ENCODE measurements at places on chromosomes 7 and 10.

DNA sequence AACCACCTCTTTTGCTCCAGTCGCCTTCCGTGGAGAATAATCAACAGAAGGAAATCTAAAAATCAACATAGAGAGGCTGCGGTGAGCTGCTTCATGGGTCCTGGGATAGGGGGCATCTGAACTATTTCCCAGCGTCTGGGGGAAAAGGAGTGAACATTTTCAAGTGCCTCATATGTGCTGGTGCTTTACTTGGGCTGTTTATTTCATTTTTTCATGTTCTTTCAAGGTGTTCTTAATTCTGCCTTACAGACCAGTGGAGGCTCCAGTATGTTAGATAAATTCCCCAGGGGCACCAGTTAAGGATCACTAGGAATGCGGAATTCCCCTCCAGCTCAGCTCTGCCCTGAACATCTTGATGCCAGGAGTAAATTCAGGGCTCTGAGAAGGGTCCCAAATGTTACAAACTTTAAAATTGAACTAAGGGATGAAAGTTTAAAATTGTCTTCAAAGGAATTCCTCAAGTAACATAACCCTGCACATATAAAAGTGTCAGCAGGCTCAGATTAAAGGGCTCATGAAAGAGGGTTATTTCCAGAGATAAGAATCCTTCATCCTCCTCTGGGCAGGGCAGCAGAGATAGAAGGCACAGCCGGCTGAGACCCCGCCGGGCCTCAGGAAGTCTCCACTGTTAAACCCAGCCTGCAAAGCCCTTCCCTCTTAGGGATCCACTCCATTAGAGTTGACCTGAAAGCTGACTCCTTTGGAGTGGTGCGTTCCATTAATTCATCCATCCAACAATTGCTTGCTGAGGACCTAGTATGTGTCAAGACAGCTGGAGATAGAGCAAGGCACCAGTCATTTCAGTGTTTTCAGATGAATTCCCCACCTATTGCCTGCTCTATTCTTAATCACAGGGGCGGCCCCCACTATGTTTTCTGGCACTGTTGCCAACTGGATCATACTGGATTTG lies 345.8 kb downstream of the KCNMA1 start:
- DNase-seq, result peak; percentile 49

- DNase-seq, result no peak
These were observed 74.5 kb upstream of the CAPZA2 start for GRCh38 chr7:116787881-116788280.

DNA sequence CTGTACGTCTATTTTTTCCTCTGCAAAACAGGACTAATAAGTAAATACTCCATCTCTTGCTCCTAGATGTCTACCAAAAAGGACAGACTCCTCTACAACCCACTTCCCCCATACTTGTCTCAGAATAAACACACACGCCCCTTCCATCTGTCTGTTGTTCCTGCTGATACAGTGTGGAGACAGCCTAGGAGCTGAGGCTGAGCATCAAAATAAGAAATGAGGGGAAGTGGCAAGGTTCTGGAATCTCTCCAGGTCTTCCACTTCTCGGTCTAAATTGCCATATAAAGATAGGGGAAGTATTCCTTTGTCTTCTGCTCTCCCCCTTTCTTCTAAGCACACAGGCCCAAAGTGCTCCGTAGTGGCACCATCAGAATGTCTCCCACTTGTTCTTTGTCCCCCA lies 30.8 kb upstream of the VSIR start:
- no peak for DNase-seq

DNA sequence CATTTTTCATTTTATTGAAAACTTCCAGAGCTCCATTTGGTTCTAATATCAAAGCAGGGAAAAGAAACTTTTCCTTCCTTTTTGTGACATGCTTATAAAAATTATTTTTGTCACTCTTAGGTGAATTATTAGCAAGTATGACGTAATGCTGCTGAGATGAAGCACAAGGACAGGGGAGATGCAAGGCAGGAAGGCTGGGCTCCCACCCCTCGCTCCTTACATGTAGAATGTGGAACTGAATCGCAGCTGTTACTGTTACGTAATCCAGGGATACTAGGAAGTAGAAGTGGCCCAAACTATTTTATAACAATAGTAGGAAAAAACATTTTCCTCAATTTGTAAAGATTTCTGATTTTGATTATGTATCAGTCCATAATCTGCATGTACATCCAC lies 17.1 kb upstream of the GTPBP4 start:
- DNase-seq, result no peak

DNA sequence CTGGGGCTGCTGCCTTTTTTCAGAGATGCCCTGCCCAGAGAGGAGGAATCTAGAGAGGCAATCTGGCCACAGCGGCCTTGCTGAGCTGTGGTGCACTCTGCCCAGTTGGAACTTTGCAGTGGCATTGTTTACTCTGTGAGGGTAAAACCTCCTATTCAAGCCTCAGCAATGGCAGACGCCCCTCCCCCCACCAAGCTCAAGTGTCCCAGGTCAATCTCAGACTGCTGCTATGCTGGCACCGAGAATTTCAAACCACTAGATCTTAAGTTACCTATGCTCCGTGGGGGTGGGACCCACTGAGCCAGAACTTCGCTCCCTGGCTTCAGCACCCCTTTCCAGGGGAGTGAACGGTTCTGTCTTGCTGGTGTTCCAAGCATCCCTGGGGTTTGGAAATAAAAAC lies 77.2 kb downstream of the EXOC4 start:
- no peak for DNase-seq
